Adrenal gland (tissue), 19 donors: ENCODE measurements at places on chromosomes 1 and 21. TPM values are rescaled to one million over a fixed set of nuclear protein-coding genes. Genes with fewer than 3 reads are reported as not detected.

Gene OR2L3
- not detected for total RNA-seq

Gene ILDR2
- not detected for total RNA-seq

Gene TMEM51
- 25.0 TPM for total RNA-seq

Gene TPTE
- total RNA-seq, result not detected

Gene RWDD3
- total RNA-seq, result 12.0 TPM

Gene ITLN2
- total RNA-seq, result not detected
